Omental fat pad (tissue), 4 donors: ENCODE measurements at places on chromosomes 4 and X. TPM values are rescaled to one million over a fixed set of nuclear protein-coding genes. Genes with fewer than 3 reads are reported as not detected.

The TRPC5OS gene
- total RNA-seq = not detected

The HSD17B10 gene
- total RNA-seq = 69.7 TPM

The CDKL2 gene
- total RNA-seq = 1.9 TPM

The BTC gene
- 1.6 TPM for total RNA-seq

The BTK gene
- total RNA-seq = 7.7 TPM

The TEX13A gene
- total RNA-seq = not detected

The TGIF2LX gene
- total RNA-seq = not detected

The PDCL2 gene
- total RNA-seq = not detected

The CDS1 gene
- 1.7 TPM for total RNA-seq

The TCEAL5 gene
- total RNA-seq = 2.9 TPM

The GABRQ gene
- total RNA-seq = not detected

The SLC49A3 gene
- total RNA-seq = 21.1 TPM

The ZNF275 gene
- total RNA-seq = 18.0 TPM

The TBC1D8B gene
- 9.5 TPM for total RNA-seq

The MAGEC1 gene
- total RNA-seq = not detected

The SAGE1 gene
- total RNA-seq = not detected

The TMEM156 gene
- not detected for total RNA-seq

The WDR17 gene
- 3.6 TPM for total RNA-seq

The GLRB gene
- total RNA-seq = 4.3 TPM

The MAGEA9 gene
- total RNA-seq = not detected

The FANCB gene
- 0.74 TPM for total RNA-seq

The BCORL1 gene
- total RNA-seq = 5.1 TPM

The NPY1R gene
- 11.5 TPM for total RNA-seq

The MAOA gene
- total RNA-seq = 234 TPM

The RRH gene
- total RNA-seq = 0.28 TPM

The F8A2 gene
- total RNA-seq = not detected

The TCEAL6 gene
- not detected for total RNA-seq

The TIMM17B gene
- 13.7 TPM for total RNA-seq

The RBM41 gene
- total RNA-seq = 12.6 TPM

The ZNF732 gene
- total RNA-seq = not detected

The FAM241A gene
- total RNA-seq = 6.0 TPM

The TNMD gene
- 19.5 TPM for total RNA-seq

The TCEAL2 gene
- 15.1 TPM for total RNA-seq

The MAGEA10 gene
- total RNA-seq = not detected

The CCKAR gene
- total RNA-seq = not detected

The EDA2R gene
- 1.0 TPM for total RNA-seq

The CHRDL1 gene
- total RNA-seq = 202 TPM

The POF1B gene
- total RNA-seq = 0.24 TPM

The MAGEB2 gene
- total RNA-seq = not detected

The LONRF3 gene
- 22.4 TPM for total RNA-seq

The USP53 gene
- total RNA-seq = 143 TPM

The SRP72 gene
- 66.0 TPM for total RNA-seq

The POU3F4 gene
- not detected for total RNA-seq

The MAMLD1 gene
- total RNA-seq = 7.9 TPM

The MAGEA12 gene
- not detected for total RNA-seq

The XAGE1B gene
- total RNA-seq = not detected

The DMRTC1B gene
- total RNA-seq = not detected

The INTU gene
- 19.3 TPM for total RNA-seq
